ENCODE measurements at places on chromosomes 7 and 10. TPM values are rescaled to one million over a fixed set of nuclear protein-coding genes. Genes with fewer than 3 reads are reported as not detected.

The SPDYE9 gene
- total RNA-seq, result not detected

- no peaks in the 10 kb centered on the region for H3K27me3 ChIP-seq
- no peak for DNase-seq
- H3K4me1 ChIP-seq, result no peaks in the 10 kb centered on the region
- no peak overlapping the region for H3K27ac ChIP-seq
- H3K4me3 ChIP-seq, result no peak overlapping the region
Observed at GRCh38 chr7:153934629-153935028, 117.6 kb upstream of the DPP6 start.

The OR9A2 gene
- total RNA-seq, result 0.44 TPM

DNA sequence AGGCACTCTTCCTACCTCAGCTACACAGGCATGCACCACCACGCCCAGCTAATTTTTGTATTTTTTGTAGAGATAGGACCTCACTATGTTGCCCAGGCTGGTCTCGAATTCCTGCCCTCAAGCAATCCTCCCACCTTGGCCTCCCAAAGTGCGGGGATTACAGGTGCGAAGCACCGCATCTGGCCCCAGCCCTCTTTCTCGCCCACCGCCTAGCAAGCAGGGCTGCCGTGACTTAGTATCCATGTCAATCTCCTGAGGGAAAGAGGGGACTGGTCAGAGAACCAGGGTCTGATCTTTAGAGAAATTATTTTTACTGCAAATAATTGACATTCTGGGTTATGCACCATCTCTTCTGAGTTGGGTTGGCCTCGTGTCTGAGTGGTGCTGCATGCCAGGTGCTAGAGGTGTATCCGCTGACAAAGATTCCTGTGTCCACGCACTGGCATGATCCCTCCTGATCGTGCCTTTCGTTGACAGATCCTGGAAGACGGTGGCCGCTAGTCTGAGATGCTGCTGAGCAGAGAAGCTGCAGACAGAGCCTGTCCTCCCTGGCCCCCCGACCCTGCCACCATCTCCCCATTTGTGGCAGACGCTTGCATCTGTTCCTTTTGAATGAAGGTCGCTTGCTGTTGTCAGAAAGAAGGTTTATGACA is 22.7 kb downstream of the WIPI2 start:
- H3K27me3 ChIP-seq, result no peaks in the 10 kb centered on the region
- no peaks in the 10 kb centered on the region for H3K4me1 ChIP-seq
- DNase-seq, result no peak

The SYPL1 gene
- total RNA-seq, result 79.5 TPM

DNA sequence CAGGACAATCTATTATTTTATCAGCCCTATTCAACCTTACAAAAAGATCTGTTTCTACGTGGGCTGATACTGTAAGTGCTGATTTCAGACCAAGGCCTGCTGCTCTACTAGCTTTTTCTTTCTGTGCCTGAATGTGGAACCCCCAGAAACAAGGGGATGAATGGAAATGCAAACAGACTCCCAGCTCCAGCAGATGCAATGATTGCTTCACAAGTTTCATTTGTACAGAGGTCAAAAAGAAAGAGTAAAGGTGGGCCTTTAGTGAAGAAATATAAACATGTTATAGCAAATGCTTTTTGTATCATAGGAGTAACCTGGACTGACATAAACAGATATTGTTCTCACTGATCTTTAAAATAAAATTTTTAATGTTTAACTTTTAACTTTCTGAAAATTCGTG is 130.2 kb upstream of the SLC25A13 start:
- no peaks in the 10 kb centered on the region for H3K36me3 ChIP-seq
- H3K27ac ChIP-seq, result no peak overlapping the region
- H3K27me3 ChIP-seq, result no peaks in the 10 kb centered on the region
- no peak overlapping the region for H3K4me3 ChIP-seq
- no peaks in the 10 kb centered on the region for H3K4me1 ChIP-seq

DNA sequence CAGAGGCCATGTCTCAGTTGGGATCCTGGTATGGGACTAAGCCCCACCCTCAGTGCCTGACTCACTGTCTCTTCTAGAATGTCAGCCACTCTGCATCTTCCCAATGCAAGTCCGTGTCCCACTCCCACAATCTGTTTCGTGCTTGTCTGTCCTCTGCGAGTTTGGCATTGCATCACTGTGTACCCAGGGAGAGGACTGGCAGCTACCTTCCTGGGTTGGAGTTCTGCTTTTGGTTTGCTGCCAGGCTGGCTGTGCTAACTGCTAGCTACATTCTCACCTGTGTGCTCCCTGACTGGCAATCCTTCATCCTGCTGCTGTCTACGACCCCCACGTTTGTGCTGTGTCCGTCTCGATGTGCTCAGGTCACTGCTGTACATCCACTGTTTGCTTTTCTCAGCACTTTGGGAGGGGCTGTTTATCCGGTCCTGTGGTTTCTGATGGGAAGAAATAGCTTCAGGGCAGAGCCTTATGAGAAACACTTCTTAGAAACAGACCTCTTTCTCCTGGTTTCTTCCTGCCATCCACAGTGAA is 56.0 kb upstream of the GLI3 start:
- H3K36me3 ChIP-seq, result no peaks in the 10 kb centered on the region
- H3K27ac ChIP-seq, result no peak overlapping the region

The GRM8 gene
- total RNA-seq, result 1.5 TPM

DNA sequence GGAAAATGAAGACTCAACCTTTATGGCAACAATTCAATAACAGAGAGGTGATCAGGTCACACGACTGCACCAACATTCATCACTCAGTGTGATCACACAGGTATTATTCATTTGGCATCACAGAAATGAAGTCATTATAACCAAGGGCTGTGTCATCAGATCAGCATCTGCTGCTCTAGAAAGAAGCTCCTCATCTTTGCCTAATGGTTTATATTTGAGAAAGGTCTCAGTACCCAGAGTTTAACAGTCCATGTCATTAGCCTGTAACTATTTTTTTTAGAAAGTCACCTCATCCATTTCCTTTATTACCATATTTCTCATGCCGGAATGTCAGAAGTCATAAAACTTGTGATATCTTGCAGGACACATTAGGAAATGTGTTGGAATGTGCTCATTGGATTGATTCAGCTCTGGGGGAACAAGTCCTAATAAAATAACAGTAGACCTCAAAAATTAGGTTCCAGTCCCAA is 45.1 kb upstream of the PRKG1 start:
- H3K27ac ChIP-seq, result no peak overlapping the region
- H3K4me1 ChIP-seq, result peaks cover 23% of the 10 kb centered on the region
- no peak overlapping the region for H3K4me3 ChIP-seq
- no peak for DNase-seq
- H3K27me3 ChIP-seq, result no peaks in the 10 kb centered on the region
- H3K36me3 ChIP-seq, result no peaks in the 10 kb centered on the region

- H3K4me1 ChIP-seq, result no peaks in the 10 kb centered on the region
- no peaks in the 10 kb centered on the region for H3K27me3 ChIP-seq
- H3K36me3 ChIP-seq, result no peaks in the 10 kb centered on the region
- no peak for DNase-seq
- H3K27ac ChIP-seq, result no peak overlapping the region
Observed at GRCh38 chr10:112307358-112308124, 24.3 kb downstream of the TECTB start.

- no peaks in the 10 kb centered on the region for H3K36me3 ChIP-seq
- no peak for DNase-seq
- H3K27me3 ChIP-seq, result no peaks in the 10 kb centered on the region
- no peak overlapping the region for H3K4me3 ChIP-seq
Observed at GRCh38 chr7:50858528-50859245, 76.0 kb upstream of the GRB10 start.

The TUBAL3 gene
- not detected for total RNA-seq

The KIAA1549 gene
- total RNA-seq, result 1.8 TPM

The HHEX gene
- 6.7 TPM for total RNA-seq

DNA sequence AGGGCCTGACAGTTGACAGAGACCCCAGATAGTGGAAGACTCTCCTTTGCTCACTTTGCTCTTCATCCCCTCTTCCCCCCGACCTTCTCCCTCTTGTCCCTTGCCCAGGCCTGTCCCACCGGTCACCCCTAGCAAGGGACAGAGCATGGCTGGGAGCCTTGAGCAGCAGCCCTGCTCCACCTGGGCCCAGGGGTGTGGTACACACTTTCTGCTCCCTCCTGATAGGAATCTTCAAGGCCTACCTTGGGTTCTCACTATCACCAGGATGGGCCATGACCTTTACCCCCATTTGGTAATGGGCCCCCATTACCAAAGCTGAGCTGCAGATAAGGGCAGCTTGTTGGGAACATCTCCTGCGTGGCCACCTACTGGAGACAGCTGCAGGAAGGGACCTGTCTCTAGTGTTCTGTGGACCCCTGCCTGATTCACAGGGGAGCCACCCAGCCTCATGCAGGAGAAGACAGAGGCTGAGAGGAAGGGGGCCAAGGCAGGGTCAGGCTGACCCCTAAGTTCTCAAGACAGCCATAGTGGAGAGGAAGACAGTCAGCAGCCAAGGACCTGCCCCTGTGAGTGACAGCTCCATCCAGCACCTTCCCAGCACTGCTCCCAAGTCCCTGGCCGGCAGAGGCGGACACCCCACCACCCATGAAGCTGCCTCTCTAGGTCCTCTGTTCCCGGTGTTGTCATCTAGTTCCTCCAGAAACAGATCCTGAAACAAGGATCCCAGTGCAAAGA is 913 bp upstream of the NPC1L1 start:
- H3K36me3 ChIP-seq, result no peaks in the 10 kb centered on the region
- no peaks in the 10 kb centered on the region for H3K4me1 ChIP-seq
- H3K4me3 ChIP-seq, result no peak overlapping the region
- H3K27me3 ChIP-seq, result no peaks in the 10 kb centered on the region
- DNase-seq, result no peak
- no peak overlapping the region for H3K27ac ChIP-seq

DNA sequence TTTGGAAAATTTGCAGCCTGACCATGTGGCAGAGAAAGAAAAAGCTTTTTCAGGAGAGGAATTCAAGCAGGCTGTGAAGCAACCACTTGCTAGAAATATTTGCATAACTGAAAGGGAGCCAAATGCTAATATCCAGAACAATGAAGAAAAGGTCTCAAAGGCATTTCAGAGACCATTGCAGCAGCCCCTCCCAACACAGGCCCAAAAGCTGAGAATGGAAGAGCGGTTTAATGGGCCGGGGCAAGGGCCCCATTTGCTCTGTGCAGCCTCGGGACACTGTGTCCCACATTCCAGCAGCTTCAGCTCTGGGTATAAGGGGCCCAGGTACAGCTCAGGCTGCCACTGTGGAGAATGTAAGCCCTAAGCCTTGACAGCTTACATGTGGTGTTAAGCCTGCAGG is 918.1 kb upstream of the POT1 start:
- DNase-seq, result no peak
- no peaks in the 10 kb centered on the region for H3K36me3 ChIP-seq
- no peak overlapping the region for H3K27ac ChIP-seq
- H3K4me1 ChIP-seq, result no peaks in the 10 kb centered on the region

- H3K4me3 ChIP-seq, result no peak overlapping the region
- no peaks in the 10 kb centered on the region for H3K27me3 ChIP-seq
- no peaks in the 10 kb centered on the region for H3K36me3 ChIP-seq
- no peak overlapping the region for H3K27ac ChIP-seq
- H3K4me1 ChIP-seq, result no peaks in the 10 kb centered on the region
Observed at GRCh38 chr7:101874028-101874427, 56.6 kb downstream of the CUX1 start.

DNA sequence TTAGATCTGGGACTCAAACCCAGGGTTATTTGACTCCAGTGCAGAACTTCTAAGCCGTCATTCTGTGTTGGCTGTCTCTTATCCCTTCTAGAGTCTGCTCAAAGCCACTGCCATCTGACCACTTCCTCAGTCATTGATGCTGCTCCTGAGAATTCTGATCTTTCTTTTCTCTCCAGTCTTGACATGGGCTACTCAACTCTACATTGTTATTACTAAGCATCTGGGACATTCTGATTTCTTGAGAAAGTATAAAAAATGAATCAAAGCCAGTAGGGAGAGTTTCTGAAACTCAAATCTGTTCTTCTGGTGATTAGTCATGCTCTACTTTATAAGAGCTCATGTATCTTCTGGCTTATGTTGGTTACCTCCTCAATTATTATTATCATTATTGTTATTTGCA is 48.7 kb downstream of the ANK3 start:
- no peak overlapping the region for H3K4me3 ChIP-seq
- no peaks in the 10 kb centered on the region for H3K36me3 ChIP-seq
- no peaks in the 10 kb centered on the region for H3K27me3 ChIP-seq
- DNase-seq, result no peak
- no peaks in the 10 kb centered on the region for H3K4me1 ChIP-seq

GRCh38 chr7:47346377-47346914 is 235.5 kb downstream of the TNS3 start:
- no peaks in the 10 kb centered on the region for H3K27me3 ChIP-seq
- H3K4me1 ChIP-seq, result no peaks in the 10 kb centered on the region
- no peak overlapping the region for H3K4me3 ChIP-seq
- H3K36me3 ChIP-seq, result no peaks in the 10 kb centered on the region

The ATOH7 gene
- not detected for total RNA-seq

- no peaks in the 10 kb centered on the region for H3K4me1 ChIP-seq
- H3K4me3 ChIP-seq, result no peak overlapping the region
- no peaks in the 10 kb centered on the region for H3K36me3 ChIP-seq
- no peaks in the 10 kb centered on the region for H3K27me3 ChIP-seq
- H3K27ac ChIP-seq, result no peak overlapping the region
Observed at GRCh38 chr7:98795741-98796493, 73.9 kb downstream of the TMEM130 start.

The PTPRZ1 gene
- 26.4 TPM for total RNA-seq

GRCh38 chr7:21620054-21620453 is 77.2 kb downstream of the DNAH11 start:
- no peak for DNase-seq
- no peaks in the 10 kb centered on the region for H3K27me3 ChIP-seq
- H3K4me3 ChIP-seq, result no peak overlapping the region
- H3K4me1 ChIP-seq, result no peaks in the 10 kb centered on the region

- no peak overlapping the region for H3K4me3 ChIP-seq
- no peaks in the 10 kb centered on the region for H3K27me3 ChIP-seq
- no peak overlapping the region for H3K27ac ChIP-seq
Observed at GRCh38 chr10:100524206-100524605, 4.5 kb upstream of the SEC31B start.

- DNase-seq, result no peak
- no peak overlapping the region for H3K4me3 ChIP-seq
- H3K4me1 ChIP-seq, result no peaks in the 10 kb centered on the region
Observed at GRCh38 chr10:25999295-25999981, 65.4 kb downstream of the MYO3A start.

The C7orf57 gene
- not detected for total RNA-seq

The TFEC gene
- 3.3 TPM for total RNA-seq

GRCh38 chr10:98295907-98296306 is 27.9 kb upstream of the LOXL4 start:
- no peak overlapping the region for H3K27ac ChIP-seq
- no peaks in the 10 kb centered on the region for H3K27me3 ChIP-seq
- H3K4me3 ChIP-seq, result no peak overlapping the region
- DNase-seq, result no peak

The PCDH15 gene
- total RNA-seq, result not detected

Measured in tibial nerve (tissue), 4 donors.